ENCODE measurements at places on chromosomes 1 and 21.

DNA sequence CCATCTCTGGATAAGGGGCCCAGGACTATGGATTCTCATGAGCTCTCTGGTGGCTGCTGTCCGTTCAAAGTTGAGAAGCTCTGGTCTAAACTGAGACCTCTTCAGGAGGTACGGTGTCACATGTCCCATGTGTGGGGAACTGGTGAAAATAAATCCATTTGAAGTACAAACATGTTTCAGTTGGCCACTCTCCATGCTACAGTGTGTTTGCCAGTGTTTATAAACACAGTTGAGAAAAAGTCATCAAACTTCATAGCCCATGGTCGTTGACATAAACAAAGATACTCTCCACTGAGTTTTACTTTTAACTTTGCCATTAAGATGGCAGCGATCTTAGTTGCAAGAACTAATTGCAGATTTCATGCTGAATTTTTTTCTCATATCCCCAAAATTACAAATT is 72.8 kb downstream of the PSMG1 start:
- DNase-seq, result no peak

DNA sequence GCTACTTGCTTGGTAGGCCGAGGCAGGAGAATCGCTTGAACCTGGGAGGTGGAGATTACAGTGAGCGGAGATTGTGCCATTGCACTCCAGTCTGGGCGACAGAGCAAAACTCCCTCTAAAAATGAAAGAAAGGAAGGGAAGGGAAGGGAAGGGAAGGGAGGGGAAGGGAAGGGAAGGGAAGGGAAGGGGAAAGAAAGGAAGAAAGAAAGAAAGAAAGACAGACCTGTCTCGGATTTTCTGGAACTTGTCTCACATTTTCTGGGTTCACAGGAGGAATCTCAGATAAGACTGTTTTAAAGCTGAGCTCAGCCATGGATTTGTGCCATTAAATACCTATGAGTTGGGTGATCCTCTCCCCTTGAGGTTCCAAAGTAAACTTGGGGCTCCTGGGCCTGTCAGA is 12.9 kb downstream of the GSTM5 start:
- DNase-seq, result no peak

- DNase-seq, result peak; percentile 59
Observed at GRCh38 chr1:243850452-243851256, 611 bp upstream of the AKT3 start.

GRCh38 chr1:61337441-61337951 is 255.1 kb downstream of the NFIA start:
- no peak for DNase-seq

DNA sequence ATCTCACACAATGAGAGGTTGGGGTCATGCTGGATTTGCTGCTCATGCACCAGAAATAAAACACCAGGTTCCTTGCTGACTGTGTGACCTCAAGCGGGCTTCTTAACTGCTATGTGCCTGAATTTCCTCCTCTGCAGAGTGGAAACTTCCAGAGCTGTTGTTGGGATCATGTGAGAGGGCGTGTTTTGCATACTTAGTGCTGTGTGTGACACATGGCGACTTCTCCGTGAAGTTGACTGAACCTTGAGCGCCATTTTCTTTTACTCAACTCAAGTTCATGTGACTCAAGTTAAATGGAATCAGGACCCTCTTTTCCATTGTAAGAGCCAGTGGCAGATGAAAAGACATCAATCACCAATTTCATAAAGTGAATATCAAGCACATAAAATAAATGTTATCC is 224.0 kb downstream of the KIF26B start:
- no peak for DNase-seq

DNA sequence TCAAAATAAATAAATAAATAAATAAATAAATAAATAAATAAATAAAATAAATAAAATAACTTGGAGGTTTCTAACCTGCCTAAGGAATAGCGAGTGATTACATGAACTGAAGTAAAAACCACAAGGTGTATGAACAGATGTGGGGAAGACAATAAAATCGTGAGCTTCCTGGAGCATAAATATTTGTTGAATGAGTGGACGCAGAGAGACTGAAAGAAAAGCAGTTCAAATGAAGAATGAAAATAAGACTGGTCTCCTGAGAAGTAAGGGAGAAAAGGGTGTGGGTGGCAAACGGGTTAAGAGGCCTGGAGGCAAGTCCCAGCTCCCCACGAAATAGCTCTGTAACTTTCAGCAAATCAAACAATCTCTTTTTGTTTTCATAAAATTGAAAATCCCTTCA is 33.6 kb downstream of the CHML start:
- DNase-seq, result no peak

DNA sequence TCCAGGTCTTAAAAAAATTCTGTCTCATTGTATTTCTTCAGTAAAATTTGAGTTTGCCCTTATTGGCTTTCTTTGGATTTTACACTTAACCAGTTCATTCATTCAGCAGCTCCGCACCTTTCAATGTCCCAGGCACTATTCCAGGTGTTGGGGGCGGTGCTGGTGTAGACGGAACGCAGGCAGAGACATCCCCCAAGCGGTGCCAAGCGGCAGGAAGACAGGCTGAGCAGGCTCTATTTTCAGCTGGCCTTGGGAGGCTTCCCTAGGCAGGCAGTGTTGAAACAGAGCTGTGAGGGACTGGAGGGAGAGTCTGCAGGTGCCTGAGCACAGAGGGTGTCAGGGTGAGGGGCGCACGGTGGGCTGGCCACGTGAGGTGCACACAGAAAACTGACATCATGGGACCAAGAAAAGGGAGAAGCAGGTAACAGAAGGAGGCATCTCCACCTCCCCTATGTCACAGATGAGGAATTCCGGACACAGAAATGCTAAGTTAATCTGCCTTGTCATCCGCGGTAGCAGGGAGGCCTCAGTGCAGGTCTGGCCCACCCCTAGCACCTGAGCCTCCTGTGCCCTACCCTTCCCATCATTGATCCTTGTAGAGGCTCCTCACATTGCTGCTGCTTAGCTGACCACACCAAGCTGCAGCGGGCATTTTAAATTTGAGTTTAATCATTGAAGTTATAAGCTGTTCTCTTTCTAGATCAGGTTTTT is 40.8 kb downstream of the SLC37A1 start:
- no peak for DNase-seq

DNA sequence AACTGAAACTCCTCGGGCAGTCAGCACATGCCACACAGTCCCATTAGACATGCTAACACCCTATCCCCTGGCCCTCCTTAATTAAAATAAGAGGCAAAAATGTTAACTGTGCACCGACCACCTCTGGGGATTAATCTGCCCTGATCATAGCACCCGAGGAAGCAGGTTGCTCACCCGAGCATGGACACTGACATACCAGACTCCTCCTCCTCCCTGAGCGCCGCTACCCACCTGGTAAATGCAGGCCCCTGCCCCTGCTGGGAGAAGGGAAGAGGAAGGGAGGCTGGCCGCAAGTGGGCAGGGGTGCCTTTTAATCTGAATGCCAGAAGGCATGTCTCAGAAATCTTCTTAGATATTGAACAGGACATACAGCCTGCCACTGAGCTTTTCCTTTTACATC is 360.9 kb downstream of the RRAGC start:
- DNase-seq, result no peak

GRCh38 chr1:152983743-152984142 is at the start of gene SPRR1A:
Gene SPRR1A, plus strand, starts transcription at chr1:152984081. Its CDS starts 1,150 bp downstream, at chr1:152985231.
- no peak for DNase-seq

DNA sequence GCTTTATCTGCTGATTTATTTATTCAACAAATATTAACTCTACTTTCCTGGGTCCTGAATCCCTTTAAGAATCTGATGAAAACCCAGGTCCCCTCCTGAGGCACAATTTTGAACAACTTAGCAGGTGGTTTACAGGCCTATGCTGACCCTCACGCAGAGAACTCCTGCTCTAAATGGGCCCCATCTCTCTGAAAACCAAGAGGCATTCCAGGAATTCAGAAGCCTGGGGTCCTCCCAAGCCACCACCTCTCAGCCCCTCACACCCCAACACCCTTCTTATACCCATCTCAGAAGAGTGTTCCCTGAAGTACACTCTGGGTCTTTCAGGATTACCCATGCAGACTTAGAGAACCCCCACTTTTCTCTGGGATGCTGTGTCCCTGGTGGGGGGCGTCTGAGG is 34.5 kb downstream of the LHX4 start:
- no peak for DNase-seq
